Urinary bladder (tissue), 4 donors: ENCODE measurements at places on chromosomes 5 and 9. TPM values are rescaled to one million over a fixed set of nuclear protein-coding genes. Genes with fewer than 3 reads are reported as not detected.

DNA sequence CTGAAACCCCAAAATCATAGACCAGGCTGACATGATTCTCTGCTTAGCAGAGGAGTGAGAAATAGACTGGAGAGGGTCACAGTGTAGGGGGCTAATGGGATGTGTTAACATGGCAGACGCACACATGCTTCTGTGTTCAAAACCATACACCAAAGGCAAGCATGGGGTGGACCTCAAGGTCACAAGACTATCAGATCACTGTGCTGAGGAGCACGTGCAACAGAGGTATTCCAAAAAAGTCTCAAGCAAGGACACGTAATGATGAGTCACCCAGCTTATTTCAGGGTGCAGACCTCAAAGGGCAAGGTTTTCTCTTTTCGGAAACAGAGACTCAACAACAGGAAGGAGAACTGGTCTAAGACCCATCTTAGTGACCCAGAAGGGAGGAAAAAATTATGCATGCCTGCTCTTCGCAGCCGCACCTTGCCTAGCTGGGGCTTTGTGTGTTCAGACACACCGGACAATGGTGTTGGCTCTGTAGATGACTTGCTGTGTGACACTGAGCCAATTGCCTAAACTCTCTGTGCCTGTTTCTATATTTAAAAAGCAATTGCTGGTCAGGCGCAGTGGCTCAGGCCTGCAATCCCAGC, 20.3 kb downstream of the WHRN start:
- DNase-seq, result no peak

- DNase-seq, result peak; percentile 3
These were observed 46.8 kb downstream of the INIP start for GRCh38 chr9:112670991-112671625.

- DNase-seq, result no peak
These were observed 16.3 kb upstream of the DCP2 start for GRCh38 chr5:112960315-112960714.

The FOXD4L6 gene
- polyA plus RNA-seq, result not detected

The CDC14B gene
- polyA plus RNA-seq, result 11.7 TPM

The ZNF462 gene
- polyA plus RNA-seq, result 4.4 TPM

- DNase-seq, result no peak
These were observed 115.4 kb downstream of the HSD17B3 start for GRCh38 chr9:96186591-96187011.

DNA sequence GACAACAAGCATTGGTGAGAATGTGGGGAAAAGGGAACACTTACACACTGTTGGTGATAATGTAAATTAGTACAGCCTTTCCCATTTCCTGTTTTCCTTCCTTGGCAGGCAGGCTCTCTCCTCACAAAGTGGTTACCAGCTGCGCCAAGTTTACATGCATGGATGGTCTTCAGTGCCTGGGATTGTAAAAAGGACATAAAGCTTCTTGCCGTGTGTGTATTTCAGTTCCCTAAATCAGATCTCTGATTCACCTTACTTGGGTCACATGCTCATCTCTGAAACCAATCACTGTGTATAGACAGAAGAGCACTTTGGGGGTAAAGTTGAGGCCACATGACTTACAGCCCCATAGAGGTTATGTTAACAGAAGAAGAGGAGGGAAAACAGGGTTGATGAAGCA, 92.8 kb downstream of the CAVIN4 start:
- DNase-seq, result no peak

DNA sequence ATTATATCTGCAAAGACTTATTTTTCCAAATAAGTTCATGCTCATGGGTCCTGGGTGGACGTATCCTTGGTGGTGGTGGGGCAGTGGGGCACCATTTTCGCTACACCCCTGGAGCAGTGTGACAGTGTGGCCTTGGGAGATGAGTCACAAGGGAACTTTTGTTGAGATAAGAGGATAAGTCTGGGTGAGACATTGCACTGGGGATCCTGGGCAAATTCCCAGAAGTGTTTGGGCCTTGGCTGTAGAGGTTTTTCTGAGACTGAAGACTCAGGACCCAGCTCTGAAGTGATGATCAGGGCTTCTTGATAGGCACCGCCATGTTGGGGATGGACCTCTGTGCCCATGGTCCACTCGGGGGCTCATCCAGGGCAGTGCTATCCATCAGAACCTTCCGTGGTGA, 149.4 kb downstream of the MACROH2A1 start:
- DNase-seq, result no peak

DNA sequence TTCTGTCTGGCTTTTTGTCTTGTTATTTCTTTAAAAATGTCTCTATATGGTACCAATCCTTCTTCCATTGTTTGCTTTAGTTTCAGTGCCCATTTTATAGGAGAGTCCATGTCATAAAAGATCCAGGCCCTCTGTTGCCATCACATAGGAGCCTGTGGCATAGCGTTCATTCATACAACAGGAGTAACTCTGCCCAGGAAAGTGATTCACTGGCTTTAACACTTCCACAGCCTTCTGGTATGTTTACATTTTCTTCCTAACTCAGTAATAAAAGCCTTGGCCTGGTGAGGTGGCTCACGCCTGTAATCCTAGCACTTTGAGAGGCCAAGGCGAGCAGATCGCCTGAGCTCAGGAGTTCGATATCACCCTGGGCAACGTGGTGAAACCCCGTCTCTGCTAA, 519.3 kb upstream of the PTGER4 start:
- DNase-seq, result no peak

- DNase-seq, result no peak
These were observed 17.5 kb downstream of the CDH12 start for GRCh38 chr5:22835686-22836085.

The WNT8A gene
- not detected for polyA plus RNA-seq

DNA sequence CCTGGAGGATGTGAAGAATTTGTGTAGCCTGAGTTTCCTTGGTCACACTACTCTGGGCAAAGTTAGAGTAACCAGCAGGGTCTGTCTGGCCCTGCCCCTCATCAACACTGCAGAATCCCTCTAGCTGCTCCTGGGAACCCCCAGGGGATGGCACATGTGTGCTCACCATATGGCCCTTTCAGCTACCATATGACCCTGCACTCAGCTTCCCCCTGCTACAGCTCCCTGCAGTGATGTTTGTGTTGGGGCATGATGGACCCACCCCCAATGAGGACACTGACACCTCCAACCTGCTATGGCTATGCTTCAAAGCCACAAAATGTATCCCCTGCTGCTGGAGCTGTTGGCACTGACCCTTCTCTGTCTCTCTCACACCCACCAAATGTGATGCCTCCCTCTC, 152.7 kb downstream of the SNX18 start:
- no peak for DNase-seq

The IFNA2 gene
- not detected for polyA plus RNA-seq

The HTR4 gene
- 0.06 TPM for polyA plus RNA-seq

The FOXD4L5 gene
- polyA plus RNA-seq, result not detected

DNA sequence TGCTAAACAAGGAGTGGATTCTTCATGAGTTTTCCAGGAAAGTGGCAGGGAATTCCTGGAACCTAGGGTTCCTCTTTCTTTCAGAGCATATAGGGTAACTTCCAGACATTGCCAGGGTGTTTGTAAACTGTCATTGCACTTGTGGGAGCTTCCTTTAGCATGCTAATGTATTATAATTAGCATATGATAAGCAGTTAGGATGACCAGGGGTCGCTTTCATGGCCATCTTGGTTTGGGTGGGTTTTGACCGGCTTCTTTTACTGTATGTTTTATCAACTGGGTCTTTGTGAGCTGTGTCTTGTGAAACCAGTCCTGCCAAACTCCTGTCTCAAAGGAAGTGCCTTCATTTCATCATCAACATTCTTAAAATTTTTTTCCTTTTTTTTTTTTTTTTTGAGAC, 11.9 kb upstream of the MELK start:
- DNase-seq, result no peak

The DBH gene
- 0.98 TPM for polyA plus RNA-seq

GRCh38 chr5:139268364-139269202, 25.0 kb upstream of the MATR3 start:
- no peak for DNase-seq

DNA sequence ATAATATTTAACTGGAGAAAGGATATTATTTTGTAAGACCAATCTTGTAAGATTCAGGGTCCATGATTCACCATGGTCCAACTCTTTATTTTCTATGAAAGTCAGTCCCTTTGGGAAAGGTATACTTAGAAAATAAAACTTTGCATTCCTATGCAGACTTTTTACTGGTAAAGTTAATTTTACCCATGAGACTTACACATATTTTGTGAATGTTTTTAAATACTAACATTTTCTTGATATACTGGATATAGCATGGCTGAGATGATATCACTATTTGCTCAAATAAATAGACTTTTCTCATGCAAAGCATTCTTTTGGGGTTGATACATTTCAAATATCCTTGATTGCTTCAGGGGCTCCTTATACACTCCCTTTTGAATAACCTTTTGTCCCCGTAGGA, 512.1 kb downstream of the MAN2A1 start:
- no peak for DNase-seq

The DDX41 gene
- polyA plus RNA-seq, result 65.6 TPM

GRCh38 chr5:73193592-73193991, 20.6 kb downstream of the TMEM174 start:
- no peak for DNase-seq

DNA sequence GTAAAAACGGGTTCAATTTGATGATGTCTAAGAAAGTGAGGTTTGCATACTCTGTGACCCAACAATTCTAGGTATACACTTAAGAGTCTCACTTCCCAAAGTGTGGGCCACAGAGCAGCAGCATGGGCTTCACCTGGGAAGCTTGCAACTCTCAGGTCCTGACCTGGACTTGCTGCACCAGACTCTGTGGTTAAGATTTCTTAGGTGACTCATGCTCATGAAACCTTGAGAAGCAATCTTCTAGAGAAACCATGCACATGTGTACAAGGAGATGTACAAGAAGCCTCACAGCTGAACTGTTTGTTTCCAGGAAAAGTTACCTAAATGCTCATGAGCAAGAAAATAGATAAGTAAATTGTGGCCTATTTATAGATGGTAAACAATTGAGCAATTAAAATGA, 30.0 kb downstream of the DNAJC21 start:
- no peak for DNase-seq

DNA sequence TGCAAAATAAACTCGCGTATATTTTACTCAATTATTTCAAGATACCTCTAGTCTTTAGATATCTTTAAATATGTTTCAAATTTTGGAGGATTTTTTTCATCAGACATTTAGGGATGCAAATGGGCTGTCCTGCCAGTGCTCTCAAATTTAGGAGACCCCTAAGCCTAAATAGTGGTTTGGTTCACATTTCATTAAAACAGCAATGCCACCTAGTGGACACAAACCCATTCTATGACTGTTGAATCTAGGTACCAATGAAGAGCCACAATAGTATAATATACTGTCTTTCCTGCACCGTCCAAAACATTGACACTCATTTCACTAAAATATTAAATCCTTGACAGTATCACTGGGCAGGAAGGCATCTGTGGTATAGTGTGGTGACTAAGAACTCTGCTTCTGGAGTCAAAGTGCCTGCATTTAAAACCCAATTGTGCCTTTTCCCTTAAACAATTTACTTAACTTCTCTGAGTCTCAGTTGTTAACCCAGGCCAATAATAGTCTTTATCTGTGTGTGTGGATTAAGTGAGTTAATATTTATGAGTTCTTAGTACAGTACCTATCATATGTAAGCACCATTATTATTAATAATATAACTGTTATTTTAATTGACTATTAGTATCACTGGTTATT, 148.0 kb downstream of the RORB start:
- no peak for DNase-seq

The SYNPO gene
- polyA plus RNA-seq, result 47.2 TPM

The PCDHAC2 gene
- polyA plus RNA-seq, result 0.67 TPM

DNA sequence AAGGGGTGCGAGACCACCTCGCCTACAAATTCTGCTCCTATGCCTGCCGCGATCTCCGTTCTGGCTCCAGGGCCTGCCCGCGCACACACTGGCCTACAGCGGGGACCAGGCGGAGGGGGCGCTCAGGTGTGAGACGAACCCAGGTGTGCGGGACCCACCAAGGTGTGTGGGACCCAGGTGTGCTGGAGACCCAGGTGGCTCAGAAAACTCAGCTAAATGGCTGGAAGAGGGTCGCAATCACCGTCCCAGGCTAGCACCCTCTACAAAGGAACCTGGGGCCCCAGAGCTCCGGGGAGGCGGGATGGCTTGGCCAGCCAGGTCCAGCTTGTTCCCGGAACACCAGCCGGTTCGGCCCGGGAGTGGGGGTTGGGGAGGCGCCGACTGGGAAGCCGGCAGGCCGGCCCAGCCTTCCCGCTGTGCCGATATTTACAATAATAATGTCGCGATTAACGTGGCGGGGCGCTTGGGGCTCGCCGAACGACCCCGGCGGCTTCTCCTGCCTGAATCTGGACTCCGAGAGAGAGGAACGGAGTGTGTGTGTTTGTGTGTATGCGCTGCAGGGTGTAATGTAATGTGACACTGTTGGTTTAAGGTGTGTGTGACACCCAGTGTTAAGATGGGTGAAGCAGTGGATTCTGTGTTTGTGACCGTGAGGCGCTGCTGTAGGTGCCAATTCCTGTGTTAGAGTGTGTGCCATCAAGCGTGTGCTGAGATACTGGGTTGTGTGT, 1.4 kb downstream of the PCDH1 start:
- no peak for DNase-seq

The NDUFS4 gene
- 107 TPM for polyA plus RNA-seq

GRCh38 chr9:98521141-98521540, 187.6 kb downstream of the GABBR2 start:
- DNase-seq, result no peak

- DNase-seq, result no peak
These were observed 312.0 kb downstream of the CDK5RAP2 start for GRCh38 chr9:120267929-120268328.

DNA sequence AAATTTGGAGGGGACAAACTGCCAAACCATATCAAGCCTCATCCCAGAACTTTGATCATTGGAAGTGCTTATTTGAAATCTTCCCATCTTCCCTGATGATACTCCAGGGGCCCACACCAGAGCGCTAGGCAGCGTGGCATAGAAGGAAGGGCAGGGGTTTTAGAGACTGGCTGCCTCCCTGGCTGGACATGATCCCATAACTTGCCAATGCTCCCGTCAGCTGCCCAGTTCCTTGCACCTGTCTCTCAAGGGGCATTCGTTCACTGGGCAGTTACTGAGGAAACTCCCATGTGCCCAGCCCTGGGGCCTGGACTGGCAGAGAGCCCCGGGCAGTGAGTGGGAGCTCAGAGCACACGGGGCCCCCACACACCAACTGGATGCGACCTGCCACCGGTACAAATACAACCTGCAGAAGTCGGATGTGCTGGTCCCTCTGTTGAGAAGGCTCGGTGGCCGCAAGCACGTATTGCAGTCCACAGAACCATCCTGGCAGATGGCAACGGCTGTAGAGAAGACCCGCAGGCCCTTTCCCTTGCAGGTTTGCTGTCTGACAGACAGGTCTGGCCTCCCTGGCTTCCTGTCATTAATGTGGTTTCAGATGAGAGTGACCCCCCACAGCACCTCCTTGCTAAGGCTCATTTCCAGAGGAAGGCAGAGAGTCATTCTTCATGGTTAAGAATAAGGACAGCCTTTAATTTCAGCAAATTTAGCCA, 122.4 kb downstream of the MVB12B start:
- DNase-seq, result no peak

DNA sequence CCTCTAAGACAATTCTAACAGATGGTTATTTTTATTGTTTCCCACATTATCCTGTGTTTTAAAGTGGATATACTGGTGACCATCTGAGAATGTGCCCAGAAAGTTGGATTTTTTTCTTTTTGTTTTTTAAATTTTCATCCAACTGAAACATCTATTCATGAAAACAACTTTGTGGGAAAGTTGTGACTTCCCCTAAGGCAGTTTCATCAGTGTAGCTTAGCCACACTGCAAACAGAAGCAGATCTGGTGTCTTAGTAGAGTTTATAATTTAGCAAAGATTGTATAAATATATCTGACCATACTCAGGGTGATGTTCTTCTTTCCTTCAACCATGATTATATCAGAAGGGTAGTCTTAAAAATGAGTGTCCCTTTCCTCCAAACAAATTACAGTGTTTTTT, 1241.3 kb downstream of the MAT2B start:
- no peak for DNase-seq
